T-helper 1 cell (primary cell): ENCODE measurements at places on chromosomes 16 and 17.

DNA sequence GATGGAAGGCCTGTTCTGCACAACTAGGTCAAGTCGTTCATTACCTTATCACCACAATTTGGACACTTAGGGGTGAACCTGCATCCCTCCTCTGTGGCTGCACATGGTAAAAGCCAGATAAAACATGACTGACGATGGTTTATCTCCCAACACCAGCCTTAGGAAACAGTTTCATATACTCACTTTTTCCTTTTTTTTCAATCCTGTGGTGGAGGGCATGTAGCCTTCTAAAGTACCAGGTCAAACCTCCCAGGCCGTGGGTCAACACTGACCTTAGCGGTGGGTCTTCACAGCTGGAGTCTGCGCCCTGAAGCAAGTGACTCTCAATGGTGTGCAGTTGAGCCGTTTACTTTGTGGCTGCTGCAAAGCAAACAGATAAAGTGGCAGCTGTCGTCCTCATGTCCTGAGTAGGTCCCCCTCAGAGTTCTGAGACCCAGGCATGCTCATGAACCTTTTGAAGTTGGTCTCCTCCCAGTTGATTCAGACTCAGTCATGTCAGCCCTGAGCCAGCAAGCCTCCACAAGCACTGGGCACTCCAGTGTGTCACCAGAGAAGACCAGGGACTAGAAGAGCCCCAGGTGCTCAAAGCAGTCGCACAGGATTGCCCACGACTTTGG, 5.9 kb downstream of the FAHD1 start:
- no peak for DNase-seq

DNA sequence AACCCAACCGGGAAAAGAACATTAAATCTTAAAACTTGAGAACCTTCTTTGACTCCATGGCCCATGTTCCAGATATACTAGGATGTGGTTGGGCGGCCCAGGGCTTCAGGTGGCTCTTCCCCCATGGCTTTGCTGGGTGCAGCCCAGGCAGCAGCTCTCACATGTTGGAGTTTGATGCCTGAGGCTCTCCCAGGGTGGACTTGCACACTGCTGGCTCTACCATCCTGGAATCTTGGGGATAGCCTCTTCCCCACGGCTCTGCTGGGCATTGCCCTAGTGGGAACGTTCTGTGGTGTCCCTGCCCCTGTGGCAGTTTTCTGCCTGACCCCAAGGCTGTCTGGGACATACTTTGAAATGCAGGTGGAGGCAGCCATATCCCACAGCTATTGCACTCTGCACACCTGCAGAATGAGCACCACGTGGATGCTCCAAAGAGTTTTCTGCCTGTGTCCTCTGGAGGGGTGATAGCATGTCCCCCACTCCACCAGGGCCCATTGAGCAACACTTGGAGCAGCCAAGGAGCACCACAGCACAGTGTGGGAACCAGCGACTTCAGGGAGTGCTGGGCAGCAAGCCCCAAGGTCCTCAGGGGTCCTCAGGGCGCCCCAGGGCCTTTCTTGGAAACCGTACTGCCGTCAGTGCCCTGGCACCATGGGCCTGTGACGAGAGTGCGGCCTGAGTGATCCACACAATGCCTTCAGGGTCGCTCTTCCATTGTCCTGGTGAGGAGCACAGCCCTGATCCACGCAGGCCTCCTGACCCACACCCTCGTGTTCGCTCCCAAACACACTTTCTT, 70.8 kb downstream of the GOSR1 start:
- DNase-seq, result no peak

DNA sequence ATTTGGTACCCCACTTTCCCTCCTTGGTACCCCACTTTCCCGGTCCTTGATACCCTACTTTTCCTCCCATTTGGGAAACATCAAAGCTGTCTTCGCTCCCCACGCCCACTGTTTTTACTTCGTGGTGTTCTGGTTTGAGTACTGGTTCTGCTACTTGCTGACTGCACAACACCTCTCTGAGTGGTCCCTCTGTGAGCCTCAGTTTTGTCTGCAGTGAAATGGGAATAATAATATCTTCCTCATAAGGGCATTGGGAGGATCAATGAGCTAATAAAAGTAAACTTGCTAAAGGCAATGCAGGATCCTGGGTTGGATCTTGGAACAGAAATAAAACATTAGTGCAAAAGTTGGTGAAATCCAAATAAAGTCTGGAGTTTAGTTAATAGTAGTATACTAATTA, 70.0 kb upstream of the CLEC18A start:
- no peak for DNase-seq

GRCh38 chr16:27243725-27244362, 24.7 kb downstream of the NSMCE1 start:
- no peak for DNase-seq

DNA sequence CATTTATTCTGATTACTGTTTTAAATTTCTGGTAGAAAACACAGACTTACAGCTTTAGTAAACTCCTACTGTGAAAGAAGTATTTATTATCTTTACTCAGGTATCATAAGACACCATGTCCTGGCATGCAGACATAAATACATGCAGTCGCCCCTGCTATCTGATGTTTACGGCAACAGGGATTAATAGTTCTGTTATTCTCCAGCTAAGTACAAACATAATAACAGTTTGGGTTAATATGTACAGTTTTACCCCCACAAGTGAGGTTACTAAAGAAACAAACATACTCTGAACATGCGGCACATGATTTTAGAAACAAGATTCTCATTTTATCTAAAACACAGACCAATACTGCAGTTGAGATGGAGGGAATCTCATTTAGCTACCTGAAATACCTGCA, 170.8 kb downstream of the ABCA8 start:
- no peak for DNase-seq

- no peak for DNase-seq
Observed at GRCh38 chr17:39178536-39178935, 12.6 kb upstream of the ARL5C start.

GRCh38 chr17:30567231-30568116, 90.3 kb downstream of the GOSR1 start:
- no peak for DNase-seq

DNA sequence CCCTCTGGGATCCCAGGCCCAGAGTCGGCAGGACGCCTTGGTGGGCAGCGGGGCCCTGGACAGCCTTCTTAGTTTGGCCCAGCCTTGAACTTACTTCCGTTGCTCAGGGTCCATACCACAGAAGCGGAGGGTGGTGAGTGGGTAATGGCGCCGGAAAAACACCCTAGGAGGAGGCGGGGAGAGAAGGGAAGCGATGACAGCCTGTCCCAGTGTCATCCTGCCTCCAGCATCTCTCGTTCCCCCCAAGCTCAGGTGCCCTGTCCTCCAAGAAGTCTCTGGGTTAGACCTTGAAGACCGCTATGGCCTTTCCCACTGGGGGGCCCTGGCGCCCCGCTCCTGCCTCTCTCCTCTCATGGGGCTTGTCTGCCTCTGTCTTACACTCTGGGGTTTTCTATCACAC, 22.9 kb downstream of the TNS4 start:
- no peak for DNase-seq

DNA sequence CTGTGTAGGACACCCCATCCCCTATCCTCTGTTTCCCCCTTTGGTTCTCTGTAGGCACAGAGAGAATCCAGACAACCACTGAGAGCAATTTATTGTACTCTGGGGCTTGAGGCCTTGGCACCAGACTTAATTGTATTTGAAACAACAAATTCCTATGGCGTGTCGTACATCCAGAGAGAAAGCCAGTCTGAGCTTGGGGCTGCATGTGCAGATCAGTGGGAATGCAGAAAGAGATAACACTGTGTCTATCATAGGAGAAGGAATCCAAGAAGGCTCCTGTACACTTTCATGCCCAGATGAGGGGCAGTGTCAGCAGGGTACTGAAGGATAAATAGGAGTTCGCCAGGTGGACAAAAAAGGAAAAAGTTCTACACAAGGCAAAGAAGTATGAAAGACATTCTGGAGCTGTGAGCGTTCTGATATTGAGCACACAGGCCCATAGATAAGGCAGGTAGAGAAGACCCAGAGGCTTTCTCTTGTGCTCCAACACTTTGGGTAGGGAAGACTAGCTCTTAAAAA, 22.0 kb upstream of the IL4R start:
- no peak for DNase-seq

- DNase-seq, result no peak
Observed at GRCh38 chr17:39077866-39078265, 73.6 kb downstream of the PLXDC1 start.

DNA sequence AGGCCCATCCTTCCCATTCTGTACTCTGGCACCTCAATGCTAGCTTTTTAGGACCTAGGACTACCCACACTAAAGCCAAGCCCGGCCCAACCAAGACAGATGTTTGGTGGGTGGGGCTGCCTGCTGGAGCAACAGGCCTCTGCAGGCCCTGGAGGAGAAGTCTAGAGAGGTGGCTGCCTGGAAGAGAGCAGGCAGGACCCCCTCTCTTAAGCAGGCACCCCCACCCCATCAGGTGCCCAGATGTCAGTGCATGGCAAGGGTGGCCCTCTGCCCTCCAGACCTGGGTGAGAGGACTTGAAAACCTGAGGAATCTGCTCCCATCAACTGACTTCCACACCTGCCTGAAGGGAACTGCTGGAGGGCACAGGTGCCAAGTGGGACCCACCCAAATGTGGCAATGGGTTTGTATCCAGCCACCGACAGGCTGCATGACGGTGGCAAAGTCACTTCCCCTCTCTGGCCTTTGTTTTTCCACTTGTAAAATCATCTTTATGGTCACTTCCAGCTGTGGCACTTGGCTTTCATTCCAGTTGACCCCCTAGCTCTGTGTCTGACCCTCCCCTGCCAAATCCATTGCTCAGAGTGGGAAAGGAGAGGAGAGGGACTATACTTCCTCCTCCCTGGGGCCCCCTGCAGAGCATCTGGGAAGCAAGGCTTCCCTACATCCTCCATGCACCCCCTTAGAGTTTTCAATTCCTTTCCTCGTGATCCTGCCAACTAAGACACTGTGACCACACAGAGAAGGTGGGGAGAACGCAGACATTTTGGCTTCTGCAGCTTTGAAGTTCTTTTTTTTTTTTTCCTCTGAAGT, 1.7 kb upstream of the STAT5A start:
- DNase-seq, result no peak

DNA sequence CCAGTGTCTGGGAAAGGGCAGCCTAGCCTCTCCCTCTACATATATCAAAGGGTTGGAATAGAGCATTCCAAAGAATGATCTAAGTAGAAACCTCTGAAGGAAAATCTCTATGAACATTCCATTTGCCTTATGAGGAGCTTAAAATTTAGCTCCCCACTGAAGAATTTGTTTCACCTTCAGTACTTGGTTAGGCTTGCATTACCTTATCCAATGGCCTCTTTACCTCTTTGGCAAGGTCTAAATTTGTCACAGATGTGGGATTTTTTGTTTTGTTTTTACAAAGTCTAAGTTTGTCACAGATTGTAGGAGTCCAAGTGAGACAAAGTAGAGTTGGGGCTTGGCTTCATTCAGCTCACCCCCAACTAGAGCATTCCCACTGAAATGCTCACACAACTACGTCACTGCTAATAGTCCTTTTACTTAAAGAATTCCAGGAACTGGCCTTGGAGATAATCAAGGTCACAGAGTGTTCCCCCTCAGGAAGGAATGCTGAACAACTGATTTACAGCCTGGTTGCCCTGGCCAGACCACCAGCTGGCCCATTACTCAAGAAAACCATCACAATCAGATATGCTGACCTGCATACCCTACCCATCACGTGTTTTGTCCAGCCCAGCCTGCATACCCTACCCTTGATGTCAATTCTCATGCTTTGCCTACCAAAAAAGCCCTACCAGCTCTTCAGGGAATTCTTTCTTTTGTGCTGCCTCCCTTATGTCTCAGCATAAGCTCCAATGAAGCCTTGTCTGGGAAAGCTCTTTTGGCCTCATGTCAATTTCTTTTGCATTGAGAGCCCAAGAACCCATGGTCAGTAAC, 26.5 kb upstream of the PPM1D start:
- DNase-seq, result no peak

DNA sequence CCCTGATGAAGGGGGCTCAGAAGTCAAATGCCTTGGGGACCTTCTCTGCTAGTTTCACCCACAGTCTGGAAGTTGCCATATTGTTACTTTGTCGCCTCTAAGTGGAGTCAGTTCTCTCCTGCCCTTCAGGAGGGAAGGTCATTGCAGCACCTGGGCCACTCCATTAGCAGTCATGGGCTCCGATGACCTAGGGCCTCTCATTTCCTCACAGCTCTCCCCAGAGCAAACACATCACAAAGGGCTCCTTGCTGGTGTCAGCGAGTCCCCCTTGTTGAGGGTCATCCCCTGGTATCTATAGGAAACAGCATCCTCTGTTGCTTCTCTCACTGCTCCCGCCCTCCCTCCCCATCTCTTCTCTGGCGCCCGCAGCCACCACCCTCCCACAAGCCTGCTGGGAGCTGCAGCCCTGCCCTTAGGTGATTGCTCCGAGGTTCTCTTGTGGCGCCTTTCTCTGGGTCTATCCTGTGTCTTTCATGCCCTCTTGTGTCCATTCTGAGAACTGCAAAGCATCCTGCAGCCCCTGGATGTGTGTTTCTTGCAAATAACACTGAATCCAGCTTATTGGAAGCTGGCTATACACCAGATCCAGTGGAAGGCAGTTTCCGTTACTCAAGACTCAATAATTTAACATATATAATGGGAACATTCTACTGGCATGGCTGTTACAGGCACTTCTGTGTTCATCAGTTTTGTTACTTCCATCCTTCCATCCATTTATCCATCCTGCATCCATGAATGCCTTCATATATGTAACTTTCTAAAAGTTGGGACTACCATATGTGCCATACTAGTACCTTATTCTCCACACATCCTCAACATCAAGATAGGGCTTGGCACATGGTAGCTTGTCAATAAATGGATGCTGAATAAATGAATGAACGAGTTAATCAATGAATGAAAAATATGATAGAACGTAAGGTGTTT, 21.2 kb downstream of the PDILT start:
- peak; percentile 46 for DNase-seq

DNA sequence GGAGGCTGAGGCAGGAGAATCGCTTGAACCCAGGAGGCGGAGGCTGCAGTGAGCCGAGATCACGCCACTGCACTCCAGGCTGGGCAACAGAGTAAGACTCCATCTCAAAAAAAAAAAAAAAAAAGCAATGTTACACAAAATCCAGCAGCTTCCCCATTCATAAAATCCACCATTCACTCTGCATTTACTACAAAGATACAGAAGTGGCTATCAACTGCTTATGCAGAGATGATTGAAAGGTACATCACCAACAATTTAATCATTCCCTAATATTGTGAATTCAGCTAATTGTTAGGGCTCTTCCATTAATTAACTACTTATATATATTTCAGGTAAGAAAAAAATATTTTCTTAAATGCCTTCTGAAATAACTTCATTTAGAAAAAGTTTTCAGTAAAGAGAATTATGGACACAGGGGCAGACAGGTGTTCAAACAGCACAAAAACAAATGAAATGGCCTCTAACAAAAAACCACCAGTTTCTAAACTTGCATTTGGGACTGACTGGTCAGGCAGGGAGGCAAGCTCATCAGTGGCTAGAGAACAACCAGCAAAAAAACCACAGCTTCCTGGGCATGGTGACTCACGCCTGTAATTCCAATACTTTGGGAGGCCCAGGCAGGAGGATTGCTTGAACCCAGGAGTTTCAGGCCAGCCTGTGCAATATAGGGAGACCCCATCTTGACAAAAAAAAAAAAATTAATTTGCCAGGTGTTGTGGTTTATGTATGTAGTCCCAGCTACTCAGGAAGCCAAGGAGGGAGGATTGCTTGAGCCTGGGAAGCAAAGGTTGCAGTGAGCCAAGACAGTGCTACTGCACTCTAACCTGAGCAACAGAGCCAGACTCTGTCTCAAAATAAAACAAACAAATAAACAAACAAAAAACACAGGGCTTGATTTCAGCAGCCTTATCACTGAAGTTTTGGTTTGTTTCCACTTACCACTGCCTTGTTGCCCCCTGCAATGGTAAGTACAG, 26.3 kb downstream of the ERN1 start:
- no peak for DNase-seq
